ENCODE measurements at places on chromosomes 7 and 10.

GRCh38 chr10:124746992-124747391 lies 2.8 kb upstream of the FAM53B start:
- no peak for DNase-seq

- DNase-seq: no peak
Measured at GRCh38 chr7:147400925-147401324, 1189.6 kb upstream of the C7orf33 start.

DNA sequence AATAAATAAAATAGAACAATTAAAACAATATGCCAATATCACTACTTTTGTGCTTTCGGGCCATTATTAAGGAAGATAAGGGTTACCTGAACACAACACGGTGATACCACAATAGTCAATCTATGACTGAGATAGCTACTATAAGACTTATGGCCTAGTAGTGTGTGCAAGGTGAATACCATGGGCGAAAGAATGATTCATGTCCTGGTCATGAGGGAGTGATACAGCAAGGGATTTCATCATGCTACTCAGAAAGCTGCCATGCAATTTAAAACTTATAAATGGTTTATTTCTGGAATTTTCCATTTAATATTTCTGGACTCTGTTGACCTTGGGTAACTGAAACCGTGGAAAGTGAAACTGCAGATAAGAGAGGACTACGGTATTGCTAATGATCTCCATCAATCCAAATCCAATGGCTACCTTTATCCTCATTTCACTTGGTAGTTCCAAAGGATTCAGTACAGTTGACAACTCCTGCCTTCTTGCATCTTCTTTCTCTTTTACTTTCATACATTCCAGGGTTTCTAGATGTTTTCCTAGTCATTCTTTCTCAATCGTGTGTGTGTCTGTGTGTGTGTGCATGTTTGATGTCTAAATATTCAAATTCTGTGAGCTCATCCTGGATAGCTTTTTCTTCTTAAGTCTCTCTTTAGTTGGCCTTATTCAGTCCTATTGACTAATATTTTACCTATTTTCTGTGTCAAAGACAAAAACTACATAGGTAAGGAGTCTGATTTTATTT lies 100.5 kb upstream of the MAGI2 start:
- no peak for DNase-seq

DNA sequence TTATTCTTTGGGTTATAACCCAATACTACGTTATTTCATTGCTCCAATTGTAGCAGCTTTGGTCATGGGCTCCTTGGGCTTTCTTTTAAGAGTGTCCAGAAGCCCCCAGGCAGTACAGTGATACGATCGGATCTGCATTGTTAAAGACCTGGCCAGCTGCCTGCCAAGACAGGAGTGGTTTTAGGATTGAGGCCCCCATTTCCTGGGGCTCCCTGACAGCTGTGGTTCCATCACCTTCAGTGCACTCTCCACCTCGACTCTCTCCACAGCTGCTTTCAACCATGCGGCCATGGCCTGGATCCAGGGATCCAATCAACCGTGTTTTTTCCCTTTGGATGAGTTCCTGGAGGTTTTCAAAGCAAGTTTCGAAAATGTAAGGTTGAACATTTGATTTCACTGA lies 123.4 kb upstream of the BTBD16 start:
- DNase-seq: no peak

GRCh38 chr10:4431114-4431863 lies 394.7 kb upstream of the AKR1E2 start:
- DNase-seq: no peak

GRCh38 chr7:21370283-21370982 lies 57.5 kb upstream of the SP4 start:
- no peak for DNase-seq

DNA sequence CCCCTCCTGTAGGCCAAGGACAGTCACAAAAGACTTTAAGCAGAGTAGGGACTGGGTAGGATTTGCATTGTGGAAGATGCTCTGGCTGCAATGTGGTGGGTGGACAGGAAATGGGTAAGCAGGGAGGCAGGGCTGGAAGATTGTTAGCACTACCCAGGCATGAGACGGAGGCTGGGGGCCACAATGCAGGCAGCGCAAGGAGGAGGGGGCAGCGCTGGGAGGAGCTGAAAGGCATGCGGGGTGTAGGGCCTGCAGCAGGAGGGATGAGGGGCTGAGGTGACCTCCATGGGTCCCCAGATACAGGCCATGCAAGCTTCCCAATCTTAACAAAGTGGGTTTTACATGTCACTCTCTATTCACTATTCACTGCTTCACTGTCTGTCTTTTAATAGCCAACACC lies 213.1 kb downstream of the CXCL12 start:
- no peak for DNase-seq

DNA sequence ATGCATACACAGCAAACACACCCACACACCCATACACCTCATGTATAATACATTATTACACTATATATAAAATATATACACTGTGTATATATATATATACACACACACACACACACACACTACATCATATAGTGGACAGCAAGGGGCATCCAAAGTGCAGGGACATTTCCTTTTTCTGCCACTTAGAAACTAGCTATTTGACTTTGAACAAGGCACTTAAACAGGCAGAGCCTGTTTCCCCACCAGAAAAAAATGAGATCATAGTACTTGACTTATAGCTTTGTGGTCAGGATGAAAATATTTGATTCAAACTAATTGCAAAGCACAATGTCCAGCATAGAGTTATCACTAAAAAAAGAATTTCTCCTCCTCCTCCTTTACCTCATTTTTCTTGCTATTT lies 254.3 kb upstream of the NPVF start:
- no peak for DNase-seq

GRCh38 chr7:20268824-20269223 lies 51.6 kb upstream of the MACC1 start:
- no peak for DNase-seq

DNA sequence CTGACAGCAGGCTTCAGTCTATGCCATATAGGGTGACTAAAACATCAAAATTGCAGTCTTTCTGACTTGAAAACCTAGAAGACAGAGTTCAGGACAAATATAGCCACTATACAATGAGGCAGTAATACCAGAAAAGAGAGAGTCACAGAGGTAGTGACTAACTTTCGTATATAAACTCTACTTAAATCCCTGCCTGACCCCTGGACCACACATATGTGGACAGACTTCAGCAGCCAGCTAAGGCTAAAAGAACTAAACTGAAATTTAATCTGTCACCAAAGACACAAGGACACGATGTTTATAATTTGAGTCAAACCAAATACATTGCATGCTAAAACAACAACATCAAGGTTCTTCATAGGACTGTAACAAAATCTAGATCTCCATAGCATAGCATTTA lies 64.6 kb upstream of the MACROH2A2 start:
- DNase-seq: no peak

- DNase-seq: peak; percentile 40
Measured at GRCh38 chr7:100626530-100627237, 14.3 kb downstream of the MOSPD3 start.

DNA sequence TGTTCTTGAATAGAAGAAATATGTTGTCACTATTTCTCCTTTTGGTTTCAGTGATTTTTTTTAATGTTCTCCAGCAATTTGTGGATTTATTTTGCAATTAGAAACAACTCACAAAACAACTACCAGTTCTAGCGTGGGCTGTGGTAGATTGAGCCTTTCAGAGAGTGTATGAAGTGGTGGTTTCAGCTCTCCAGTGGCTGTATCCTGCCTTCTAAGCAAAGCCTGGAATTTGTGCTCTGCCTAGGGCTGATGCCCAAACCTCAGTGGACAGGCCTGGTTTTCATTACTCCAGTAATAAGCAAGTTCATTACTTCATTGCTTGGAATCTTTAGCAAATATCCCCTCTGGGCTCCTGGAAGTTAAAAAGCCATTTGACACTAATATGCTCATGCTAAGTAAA lies 35.9 kb downstream of the APBB1IP start:
- no peak for DNase-seq

DNA sequence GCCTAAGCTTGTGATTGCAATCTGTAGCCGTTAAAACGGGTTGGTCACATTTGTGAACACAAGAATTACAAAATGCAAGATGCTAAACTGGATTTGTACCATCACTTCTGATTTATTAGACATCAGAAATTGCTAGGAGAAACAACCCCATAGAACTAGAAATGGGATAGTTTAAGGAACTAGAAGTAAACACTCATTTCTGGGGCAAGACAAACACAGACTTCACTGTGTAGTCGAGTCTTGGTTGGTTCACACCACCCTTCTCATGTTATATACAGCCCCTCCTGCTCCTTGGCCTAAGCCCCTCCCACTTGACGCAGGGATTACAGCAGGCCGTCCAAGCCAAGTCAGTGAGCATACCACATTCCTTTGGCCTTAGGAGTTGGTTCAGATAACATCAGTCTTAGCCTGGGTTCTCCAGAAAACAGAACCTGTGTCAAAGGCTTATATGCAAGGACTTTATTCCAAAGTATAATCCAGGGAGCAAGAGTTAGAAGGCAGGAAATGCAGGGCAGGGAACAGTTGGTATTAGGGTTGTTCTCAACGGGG lies 2.0 kb upstream of the NRAP start:
- no peak for DNase-seq

DNA sequence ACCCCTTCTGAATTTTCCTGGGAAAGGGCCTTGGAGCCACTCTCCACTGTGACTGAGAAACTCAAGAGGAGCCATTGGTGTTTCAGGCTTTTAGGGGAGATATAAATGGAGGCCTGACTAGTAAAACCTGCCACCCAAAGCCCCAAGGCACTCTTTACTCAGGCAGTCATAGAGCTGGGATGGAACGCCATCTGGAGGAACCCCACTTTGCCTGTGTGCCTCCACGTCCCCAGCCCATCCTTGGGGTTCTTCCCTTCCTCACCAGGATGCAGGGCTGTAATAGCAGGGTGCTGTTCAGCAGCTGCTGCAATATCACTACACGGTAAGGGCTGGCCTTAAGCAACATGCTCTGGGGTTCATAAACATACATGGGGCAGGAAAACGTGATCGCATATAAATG lies 232.6 kb downstream of the BAMBI start:
- no peak for DNase-seq

- DNase-seq: no peak
Measured at GRCh38 chr10:113958631-113959382, 84.9 kb upstream of the ADRB1 start.

DNA sequence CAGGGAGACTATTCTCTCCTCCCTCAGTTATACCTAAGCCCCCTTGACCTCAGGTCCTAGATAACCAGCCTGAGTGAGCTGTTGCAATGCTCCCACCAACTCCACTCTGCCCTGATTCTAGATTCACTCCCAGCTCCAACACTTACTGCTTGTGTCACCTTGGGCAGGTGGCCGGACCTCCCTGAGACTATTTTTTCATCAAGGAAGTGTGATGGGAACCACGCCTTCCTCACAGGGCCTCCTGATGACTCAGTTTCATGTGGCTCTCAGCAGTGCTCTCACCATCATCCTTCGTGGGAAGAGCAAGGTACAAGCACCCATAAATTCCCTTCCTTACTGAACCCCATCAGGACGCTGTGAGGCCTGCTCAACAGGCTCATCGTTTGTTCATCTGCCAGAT lies 925.8 kb upstream of the ZNF722 start:
- no peak for DNase-seq

GRCh38 chr10:121078036-121078435 lies 226.9 kb downstream of the WDR11 start:
- no peak for DNase-seq

DNA sequence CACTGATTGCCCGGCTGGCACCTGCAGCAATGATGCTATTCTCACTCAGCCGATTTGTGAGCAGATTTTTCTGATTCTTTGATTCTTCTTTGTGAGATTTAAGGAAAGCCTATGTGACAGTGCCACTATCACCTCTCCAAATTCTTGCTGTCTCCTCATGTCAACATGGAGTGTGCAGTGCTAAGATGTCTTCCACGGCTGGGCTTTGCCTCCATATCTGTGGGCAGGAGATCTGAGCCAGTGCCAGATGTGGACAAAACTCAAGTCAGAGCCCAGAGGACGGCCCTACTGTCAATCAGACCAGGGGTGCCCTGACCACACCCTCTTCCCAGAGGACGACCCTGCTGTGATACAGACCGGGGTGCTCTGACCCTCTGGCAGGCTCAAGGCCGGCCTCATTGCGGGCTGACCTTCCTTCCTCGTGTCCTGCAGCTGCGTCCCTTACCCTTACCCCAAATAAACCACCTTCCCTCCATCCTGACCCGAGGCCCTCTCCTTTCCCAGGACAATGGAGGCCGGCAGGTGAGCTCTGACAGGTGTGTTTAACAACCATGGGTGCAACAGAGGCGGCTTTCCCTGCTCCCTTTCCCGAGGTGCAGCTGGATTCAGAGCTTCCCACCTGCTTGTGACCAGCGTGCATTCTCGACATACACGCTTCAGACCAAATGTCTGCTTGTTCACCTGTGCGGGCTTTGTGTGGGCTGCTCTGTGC lies 221.4 kb downstream of the ADARB2 start:
- DNase-seq: no peak

- DNase-seq: no peak
Measured at GRCh38 chr10:36506697-36507496, 618.5 kb upstream of the ANKRD30A start.

Measured in globus pallidus (tissue), 1 donor.